ENCODE measurements at places on chromosomes 3 and 15.

DNA sequence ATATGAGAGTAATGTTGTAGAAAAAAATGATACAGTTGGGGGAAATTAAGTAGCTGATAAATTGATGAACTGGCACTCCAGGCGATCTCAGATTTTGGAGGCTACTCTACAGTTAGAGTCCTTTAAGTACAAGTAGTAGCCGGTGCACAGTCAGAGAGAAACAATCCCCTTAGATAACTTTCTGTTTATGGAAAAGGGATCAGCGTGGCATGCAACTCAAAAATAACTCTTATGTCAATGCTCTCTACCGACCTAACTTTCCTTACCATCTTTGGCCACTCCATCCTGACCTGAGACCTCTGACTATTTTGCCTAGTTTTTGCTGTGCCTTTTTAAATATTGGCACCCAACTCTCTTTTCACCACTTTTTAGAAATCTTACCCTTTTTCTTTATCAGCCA lies 299.6 kb downstream of the UNC13C start:
- DNase-seq = no peak

GRCh38 chr15:44011238-44011854 lies 183.7 kb downstream of the FRMD5 start:
- no peak for DNase-seq

- peak; percentile 92 for DNase-seq
Measured at GRCh38 chr3:57803647-57804081, 47.6 kb downstream of the SLMAP start.

- peak; percentile 64 for DNase-seq
Measured at GRCh38 chr3:173584093-173584837, 186.7 kb downstream of the NLGN1 start.

GRCh38 chr3:114221881-114222264 lies 15.5 kb downstream of the ZNF80 start:
- no peak for DNase-seq

GRCh38 chr3:61594964-61595285 lies 33.6 kb downstream of the PTPRG start:
- DNase-seq = no peak

DNA sequence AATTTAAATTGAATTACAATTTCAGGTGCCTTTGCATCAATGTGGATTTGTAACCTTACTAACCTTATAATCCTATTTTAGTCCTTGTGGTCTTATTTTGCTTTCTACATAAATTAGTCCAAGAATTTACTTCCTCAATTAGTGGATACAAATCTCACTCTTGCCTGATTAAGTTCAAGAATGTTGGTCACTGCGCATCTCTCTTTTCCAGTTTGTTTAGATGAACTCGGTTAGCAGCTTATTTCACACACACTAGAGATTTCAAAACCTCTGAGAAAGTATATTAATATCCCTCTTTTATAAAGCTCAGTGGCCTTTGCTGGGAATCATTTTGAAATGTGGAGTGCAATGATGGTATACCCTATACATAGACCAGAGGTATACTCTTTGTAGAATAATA lies 243.4 kb downstream of the DTWD1 start:
- DNase-seq = no peak

DNA sequence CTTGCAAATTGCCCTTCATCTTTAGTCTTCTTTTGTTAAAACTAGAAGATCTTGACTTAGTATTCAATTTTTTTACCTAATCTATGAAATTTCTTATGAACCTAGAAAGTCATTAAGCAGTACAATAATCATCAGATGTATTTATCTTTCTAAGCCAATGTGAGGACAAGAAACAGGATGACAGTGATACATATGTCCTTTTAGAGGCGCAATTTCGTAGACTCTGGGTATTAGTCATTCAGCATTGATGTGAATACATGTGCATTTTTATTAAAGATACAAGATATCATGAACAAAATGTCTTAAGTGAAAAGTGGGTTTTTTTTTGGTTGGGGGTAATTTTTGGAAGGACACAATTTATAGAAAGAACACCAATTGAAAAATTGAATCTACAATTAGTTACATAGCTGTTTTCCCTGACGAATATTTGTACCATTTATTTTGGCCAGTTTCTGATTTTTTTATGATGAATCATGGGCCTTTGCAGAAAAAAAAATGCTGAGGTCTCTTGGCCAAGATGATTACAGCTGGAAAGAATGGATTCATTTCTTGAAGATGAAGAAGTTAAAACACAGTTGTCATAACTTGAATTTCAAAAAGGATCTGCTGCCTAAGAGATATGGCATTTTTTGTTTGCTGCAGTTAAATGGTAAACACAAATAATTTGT lies 48.9 kb upstream of the AGTR1 start:
- DNase-seq = peak; percentile 82

GRCh38 chr3:182644013-182644412 lies 149.3 kb upstream of the ATP11B start:
- DNase-seq = no peak

GRCh38 chr3:136734382-136735070 lies 17.7 kb downstream of the STAG1 start:
- DNase-seq = no peak
